ENCODE measurements at places on chromosomes 1 and 21.

DNA sequence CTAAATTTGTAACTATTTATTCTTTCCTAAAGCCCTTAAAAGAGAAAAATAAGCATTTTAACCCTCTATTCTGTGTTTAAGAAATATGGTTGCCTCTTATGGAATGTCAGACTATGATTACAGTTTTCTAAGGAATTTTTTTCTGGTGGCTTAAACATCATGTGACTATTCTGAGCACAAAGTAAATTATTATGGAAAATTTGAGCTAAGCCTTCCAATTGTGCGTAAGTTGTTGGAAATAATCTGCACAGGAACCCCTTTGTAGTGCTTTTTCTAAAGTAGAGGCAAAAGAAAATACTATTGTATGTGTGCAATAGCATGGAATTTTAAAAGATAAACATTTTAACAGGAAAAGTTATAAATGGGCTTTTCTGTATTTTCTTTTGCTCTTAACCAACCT lies 254.8 kb downstream of the PBX1 start:
- DNase-seq, result no peak

- no peak for DNase-seq
These were observed 39.7 kb downstream of the EGLN1 start for GRCh38 chr1:231382426-231382825.

- no peak for DNase-seq
These were observed at the start of gene PRKACB for GRCh38 chr1:84143796-84144565. Gene PRKACB (plus strand): TSS chr1:84144271. CDS start chr1:84144362, 91 bp downstream.

DNA sequence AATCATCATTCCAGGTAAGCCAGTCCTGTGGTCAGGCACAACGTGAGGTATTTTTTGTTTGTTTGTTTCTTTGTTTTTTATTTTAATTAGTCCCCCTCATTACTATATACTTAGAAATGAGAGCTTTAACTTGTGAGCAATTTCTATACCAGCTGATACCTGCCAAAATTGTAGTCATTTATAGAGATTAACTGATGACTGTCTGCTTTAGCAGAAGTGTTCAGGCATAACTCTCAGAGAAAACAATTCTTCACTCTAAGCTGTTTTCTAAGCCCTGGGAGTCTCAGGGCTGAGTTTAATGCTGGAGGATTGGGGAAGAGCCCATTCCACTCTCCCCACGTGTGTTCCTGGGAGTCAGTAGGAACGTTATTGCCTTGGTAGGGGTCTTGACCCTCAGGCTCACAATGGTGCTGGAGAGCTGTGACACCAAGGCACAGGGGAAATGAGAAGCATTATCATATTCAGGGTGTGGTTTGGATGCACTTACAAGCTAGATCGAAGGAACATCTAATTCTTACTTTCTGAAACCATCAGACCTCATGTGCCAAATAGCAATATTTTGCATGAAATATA lies 168.2 kb downstream of the CLIC6 start:
- no peak for DNase-seq

GRCh38 chr21:28480470-28480869 lies 512.2 kb downstream of the LTN1 start:
- DNase-seq, result no peak
